HuH-7.5 (cell line): ENCODE measurements at places on chromosomes 4 and X.
A peak's percentile ranks its signal among the peaks of the same experiment; 100 is the strongest.

GRCh38 chr4:76513482-76513881 lies 78.5 kb downstream of the SHROOM3 start:
- no peak for DNase-seq

DNA sequence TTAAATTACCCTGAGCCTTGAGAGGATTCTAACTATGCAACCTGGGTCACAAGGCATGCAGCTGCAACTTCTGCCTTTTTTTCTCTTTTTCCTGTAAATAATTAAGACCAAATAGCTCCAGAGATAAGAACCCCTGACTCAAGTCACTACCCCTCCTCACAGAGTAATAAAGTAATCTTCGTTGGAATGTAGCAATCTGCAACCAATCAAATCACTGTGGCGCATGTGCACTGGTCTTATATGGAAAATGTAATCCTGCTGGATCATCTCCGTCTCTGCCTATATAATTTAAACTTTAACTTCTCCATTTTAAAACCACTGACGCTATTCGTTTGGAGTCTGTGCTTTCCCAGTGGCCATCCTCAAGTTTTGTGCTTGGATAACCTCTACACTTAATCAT lies 6.1 kb upstream of the EFHC2 start:
- no peak for DNase-seq

DNA sequence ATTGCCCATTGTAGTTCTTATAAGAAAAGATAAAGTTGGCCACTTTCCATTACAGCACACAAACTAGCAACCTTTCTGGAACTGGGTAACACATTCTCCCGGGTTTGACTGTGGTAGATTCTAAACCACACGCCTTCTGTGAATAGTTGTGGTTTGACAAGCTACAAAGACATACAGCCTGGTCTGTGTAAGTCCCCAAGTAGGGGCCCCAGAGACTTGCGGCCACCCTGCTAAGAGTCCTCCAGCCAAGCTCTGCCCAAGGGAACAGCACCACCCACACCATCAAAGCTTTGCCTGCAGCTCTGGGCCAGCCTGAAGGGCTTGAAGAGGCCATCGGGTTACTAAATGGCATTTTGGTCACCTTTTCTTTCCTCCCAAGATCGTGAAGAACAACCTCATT lies 203.4 kb downstream of the MAML3 start:
- no peak for DNase-seq

GRCh38 chrX:134375691-134376090 lies 84.3 kb upstream of the HPRT1 start:
- no peak for DNase-seq

DNA sequence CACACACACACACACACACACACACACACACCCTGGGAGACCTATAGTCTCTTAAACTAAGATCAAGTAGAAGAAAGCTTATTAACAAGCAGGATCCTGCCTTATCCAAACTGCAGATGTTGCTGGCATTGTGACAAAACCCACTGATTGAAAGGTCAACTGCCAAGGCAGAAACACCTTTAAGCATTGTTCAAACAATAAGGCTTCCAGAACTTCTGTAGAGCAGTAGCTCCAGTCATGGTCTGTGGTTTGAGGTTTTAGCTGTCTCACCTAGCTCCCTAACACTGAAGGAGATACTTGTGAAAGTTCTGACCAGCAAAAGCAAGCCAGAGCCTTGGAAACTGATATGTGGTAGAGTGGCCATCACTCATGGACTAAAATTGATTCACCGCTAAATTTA lies 59.8 kb downstream of the PTCHD1 start:
- no peak for DNase-seq

- DNase-seq: no peak
Measured at GRCh38 chrX:20320461-20321159, 53.9 kb upstream of the RPS6KA3 start.

DNA sequence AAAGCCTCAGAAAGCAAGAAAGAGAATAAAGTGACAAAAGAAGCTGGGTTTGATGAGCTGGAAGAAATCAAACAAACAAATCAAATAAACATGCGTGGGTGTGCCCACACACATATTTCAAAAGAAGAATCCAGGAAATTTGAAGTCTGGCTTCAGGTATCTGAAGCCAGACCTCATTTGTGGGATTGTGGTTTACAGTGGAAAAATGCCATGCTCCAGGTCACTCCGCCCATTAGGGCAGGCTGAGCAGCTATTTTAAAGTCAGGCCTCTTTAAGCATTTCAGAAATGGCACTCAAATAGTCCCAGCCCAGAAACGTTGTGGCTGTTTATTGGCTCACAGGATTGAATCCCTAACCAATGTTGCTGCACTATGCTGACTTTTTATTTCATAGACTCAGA lies 226.1 kb upstream of the F9 start:
- DNase-seq: no peak

GRCh38 chr4:107027379-107027778 lies 8.7 kb downstream of the DKK2 start:
- no peak for DNase-seq

DNA sequence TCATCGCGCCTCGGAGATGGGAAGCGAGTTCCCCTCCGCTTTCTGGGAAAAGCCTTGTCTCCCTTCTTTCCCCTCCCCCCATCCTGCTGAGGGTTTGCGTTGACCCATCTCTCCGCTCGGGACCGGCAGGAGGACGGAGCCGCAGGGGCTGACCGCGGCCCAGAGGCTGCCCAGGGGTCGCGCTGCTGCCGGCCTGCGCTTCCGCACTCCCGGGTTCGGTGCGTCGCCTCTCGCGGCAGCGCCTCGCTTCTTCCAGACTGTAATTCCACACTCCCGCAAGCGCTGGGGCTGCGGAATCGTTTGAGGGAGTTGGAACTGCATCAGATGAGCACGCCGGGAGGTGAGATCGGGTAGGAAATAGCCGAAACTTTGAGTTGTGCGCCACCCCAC lies 88.3 kb downstream of the BCOR start:
- no peak for DNase-seq

DNA sequence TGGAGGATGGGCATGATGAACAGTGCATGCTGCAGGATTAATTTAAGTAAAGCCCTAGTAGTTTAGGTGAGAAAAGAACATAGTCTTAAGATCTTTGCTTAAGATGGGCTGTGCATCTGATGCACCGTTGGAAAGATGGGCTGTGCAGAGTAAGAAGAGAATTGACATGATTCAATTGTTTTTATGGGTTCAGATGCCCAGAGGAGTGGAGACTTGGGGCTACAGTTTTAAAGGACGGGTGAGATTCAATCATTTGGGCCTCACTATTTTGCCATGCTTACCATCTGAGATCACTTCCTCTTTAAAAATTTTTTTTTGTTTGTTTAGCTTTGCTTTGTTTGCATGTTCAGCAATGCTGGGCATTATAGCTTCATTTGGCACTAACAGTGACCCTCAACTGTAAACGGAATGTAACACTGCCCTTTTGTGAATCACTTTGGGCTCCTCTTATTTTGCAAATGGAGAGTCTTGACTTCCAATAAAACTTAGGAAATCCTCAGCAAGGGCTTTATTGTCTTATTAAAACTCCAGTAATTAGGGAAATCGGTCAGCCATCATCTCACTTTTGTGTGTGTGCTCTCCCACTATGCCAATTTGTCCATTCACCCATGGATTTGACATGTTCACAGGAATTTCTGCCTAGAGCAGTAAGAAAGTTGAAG lies 216.1 kb upstream of the TLL1 start:
- no peak for DNase-seq

DNA sequence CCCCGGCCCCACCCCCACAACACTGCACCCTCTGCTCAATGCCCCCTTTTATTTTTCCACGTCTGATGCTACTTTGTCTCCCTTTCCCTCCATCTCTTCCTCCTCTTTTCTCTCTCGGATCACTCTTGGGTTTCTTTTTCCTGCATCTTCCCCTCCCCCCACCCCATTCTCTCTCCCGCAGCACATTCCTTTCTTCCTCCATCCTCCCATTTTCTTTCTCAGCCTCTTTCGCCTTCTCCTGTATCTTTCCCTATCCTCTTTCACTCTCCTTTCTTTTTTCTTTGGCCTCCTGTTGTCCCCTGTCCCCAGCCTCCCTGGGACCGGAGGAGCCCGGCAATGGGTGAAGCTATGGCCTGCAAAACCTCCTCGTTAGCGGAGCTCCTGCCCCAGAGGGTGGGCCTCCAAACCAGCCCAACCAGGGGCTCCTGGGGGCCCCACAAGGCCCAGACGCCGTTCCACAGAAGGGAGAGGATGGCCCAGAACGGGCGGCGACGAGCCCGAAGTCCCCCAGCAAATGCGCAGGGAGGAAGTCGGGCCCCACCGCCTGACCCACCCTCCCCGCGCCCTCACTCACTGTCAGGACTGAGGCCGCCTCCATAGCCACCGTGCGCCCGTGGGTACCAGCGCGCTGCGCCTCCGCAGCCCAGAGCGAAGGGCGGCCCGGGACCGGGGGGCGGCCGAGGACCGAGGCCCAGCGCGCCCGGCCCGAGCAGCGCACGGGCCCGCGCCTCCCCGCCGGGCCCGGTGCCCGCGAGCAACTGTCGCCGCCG lies 807 bp downstream of the HMX1 start:
- DNase-seq: no peak

DNA sequence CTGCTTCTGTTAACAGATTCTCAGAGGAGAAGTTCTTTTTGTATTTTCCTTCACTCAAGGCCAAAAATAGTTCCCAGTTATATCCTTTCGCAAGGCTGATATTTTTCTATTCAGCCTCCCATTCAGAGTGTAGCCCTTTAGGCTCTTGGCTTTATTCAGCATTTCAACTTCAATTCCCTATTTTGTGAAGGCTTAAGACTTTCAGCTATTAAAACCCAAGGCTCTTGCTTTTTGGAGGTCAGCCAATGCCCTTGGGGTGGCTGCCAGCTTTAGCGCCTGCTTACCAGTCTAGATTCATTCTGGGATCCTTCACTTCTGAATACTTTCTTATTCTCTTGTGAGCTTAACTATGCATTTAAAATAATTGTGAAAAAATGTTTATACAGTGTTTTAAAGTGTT lies 57.3 kb upstream of the ADGRA3 start:
- no peak for DNase-seq

DNA sequence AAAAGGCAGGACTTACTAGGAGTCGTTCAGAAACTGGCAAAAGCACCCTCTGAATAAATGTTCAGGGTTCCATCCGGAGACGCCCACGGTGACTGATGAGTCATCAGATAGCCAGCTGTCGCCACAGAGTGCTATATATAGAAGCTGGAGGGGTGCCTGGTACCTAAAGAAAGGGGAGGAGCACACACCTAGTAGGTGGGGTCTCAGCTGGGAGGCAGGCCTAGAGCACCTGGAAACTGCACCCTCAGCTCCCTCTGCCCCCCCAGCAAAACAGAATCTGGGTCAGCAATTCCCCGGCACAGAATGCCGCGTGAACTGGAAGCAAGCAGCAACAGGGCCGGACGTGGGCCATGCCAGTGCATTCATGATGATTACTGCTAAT lies 242.0 kb downstream of the BCOR start:
- DNase-seq: no peak

- DNase-seq: peak; percentile 52
Measured at GRCh38 chr4:70705183-70706043, 16.4 kb upstream of the RUFY3 start.

- no peak for DNase-seq
Measured at GRCh38 chrX:20414066-20414465, 147.4 kb upstream of the RPS6KA3 start.

GRCh38 chrX:47540754-47541538 lies 20.1 kb upstream of the ARAF start:
- peak; percentile 59 for DNase-seq

DNA sequence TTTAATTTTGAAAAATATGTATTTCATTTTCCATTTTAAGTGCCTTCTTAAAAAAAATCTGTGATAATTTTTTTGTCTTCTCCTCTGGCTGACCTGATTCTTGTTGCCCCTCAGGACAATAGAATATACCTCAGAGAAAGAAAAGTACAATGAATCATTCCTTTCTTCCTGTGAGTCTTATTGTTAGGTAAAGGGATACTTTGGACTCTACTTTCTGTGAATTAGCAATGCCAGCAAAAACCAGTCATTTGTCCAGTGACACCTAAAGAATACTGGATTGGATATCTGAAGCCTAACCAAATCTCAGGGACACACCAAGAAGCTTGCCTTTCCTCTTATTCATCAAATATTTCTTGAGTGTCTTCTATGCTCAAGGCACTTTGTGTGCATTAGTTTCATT lies 102.1 kb downstream of the AREG start:
- DNase-seq: no peak

DNA sequence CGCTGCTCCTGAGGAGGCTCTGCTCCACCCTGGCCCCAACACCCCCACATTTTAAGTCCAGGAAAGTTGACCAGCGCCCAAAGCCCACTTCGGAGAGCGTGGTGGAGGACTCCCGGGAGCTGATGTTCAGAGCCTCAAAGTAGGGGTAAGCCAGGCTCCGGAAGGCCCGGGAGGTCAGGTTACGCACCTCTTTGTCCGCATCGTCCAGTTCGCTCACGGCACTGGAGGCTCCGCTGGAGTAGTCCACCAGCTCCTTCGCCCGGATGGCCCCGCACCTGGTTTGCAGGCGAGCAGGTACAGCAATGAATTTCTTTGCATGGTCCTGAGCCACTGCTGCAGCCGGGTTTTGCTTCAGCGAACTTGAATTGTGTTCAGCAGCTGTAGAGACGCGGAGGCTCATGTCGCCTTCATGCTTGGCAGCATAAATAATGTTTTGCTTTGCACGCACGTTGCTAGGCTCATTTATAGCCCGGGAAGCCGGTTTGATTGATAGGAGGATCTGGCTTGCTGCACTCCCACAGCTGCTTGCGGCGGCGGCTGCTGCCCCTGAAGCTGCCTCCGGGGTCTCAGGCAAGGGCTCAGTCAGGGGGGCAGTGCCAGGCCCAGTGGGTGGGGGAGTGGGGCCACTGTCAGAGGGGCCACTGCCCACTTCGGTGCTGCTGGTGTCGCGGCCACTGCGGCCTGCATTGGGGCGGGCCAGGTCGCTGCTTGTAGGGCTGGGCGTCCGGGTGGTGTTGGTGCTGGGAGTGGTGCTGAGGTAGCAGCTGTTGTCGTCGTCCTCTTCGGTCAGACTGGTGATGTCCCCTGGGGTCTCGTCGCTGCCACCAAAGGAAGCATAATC lies 4.8 kb downstream of the C4orf54 start:
- no peak for DNase-seq

DNA sequence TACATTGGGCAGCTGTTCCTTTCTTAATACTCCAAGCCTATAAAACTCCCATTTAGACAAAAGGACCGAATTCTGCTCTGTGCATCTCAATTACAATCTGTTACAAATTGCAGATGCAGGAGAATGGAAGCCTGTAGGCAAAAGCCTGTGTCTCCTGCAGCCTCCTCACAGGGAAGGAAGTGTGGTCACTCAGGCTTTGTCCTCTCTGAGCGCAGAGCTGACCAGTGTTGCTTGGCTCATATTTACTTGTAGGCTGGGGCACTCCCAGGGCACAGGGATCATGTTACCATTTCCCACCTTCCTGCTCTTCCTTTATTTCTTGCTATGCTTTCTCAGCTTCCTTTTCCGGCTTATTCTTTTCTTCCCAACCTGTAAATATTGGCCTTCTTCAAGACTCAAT lies 15.7 kb downstream of the SUPT20HL2 start:
- DNase-seq: no peak
